ENCODE measurements at places on chromosomes 2 and 18.

GRCh38 chr2:134640494-134640893 is 78.3 kb downstream of the TMEM163 start:
- no peak for DNase-seq

DNA sequence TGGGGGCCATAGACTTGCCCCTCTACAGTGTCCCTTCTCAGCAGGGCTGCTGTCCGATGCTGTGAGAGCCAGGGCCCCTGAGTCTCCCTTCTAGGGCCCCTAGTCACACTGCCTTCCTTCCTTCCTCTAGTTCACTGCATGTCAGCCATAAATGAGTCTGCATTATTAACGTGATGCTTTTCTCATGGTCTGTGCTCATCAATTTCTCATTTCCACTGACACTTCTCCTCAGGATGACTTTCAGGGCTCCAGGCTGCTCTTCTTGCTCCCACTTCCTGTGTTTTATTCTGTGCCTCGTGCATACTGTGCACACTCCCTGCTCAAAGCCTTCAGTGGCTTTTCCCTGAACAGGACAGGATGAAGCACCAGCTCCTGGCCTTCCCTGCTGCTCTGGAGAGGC is 146.5 kb downstream of the FAM210A start:
- DNase-seq = no peak

DNA sequence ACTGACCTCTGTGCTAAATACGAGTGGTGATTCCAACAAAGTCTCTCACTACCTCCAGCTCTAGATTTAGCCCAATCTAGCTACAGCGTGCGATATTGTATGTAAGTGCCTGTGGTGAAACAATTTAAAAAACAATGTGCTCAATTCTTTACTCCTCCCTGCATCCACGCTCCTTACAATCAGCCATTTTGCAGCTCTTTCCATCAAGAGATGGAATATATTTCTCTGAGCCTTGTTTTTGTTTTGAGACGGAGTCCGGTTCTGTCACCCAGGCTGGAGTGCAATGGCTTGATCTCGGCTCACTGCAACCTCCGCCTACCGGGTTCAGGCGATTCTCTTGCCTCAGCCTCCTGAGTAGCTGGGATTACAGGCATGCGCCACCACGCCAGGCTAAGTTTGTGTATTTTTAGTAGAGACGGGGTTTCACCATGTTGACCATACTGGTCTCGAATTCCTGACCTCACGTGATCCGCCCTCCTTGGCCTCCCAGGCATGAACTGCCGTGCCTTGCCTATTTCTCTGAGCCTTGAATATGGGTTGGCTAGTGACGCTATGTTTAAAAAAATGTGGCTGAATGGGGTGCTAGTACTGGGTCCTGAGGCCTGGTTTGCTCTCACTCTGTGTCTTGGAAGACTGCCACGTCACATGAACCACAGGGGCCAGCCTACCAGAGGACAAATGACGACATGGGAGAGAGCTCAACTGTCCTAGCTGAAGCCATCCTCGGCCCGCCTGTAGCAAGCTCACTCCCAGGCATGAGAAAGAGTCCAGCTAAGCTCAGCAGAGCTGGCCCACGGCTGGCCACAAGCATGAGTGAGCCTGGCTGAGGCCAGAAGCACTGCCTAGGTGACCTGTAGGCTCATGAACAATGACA is 14.8 kb downstream of the WDFY1 start:
- no peak for DNase-seq

GRCh38 chr2:152031747-152032306 is 67.0 kb downstream of the CACNB4 start:
- DNase-seq = no peak

DNA sequence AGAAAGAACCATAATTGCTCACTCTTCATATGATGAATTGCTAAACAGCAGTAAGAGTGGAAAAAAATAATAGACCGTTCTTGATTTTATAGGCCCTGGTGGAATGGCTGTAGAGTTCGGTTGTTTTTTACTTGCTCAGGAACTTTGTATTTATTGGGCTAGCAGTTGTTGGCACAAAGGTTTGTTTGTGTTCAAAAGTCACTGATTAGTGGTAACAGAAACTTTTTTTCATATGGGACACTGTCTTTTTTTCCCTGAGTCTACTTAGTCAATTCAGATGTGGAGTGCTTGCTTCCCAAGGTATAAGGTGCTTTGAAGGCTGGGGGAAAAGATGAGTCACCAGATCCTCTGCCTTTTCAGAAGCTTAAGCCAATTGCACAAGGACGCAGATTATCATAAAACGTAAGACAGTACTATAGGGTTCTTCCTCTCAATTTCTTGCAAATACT is 25.8 kb downstream of the PHLPP1 start:
- no peak for DNase-seq

DNA sequence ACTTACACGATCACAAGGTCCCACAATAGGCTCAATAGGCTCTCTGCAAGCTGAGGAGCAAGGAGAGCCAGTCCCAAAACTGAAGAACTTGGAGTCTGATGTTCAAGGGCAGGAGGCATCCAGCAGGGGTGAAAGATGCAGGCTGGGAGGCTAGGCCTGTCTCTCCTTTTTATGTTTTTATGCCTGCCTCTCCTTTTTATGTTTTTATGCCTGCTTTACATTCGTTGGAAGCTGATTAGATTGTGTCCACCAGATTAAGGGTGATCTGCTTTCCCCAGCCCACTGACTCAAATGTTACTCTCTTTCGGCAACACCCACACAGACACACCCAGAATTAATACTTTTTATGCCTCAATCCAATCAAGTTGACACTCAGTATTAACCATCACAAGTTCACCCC is 9.9 kb upstream of the GYPC start:
- DNase-seq = no peak

DNA sequence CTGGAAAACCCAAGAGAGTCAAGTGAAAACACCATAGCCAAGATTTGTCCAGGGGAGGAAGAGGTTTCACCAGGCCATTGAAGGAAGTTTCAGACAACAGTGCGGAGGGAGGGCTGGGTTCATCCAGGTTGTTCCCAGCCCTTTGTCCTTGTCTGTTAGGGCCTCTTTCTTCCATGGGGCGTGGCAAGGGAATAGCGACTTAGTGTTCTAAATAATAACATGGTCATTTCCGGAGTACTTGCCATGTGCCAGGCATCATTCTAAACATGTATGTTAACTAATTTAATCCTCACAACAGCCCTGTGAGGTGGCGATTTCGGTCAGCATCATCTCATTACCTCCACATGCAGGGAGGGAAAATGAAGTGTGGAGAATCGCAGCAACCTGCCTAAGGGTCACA is 77.3 kb downstream of the TCF7L1 start:
- DNase-seq = no peak

DNA sequence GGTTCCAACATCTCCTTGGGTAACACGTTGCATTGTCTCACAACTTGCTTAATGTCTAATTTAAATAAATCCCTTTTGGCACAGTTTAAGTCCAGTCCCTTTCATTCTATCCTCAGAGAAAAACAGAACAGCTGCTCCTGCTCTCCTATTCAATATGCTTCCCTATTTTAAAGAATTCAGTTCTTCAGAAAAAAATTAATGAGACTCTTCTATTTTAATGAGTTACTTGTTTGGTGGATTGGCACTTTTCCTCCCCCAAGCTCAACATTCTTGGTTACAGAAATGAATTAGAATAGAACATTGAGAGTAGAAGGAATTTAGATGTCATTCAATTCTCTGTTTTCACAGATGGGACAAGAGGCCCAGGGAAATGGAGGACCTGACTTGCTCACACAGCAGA is 116.9 kb upstream of the ATP8B1 start:
- no peak for DNase-seq

- DNase-seq = no peak
Measured at GRCh38 chr18:13574355-13574754, 152.0 kb downstream of the FAM210A start.

- no peak for DNase-seq
Measured at GRCh38 chr2:68767996-68768395, 33.4 kb downstream of the ARHGAP25 start.

GRCh38 chr2:43102366-43103092 is 123.9 kb downstream of the ZFP36L2 start:
- DNase-seq = no peak

- no peak for DNase-seq
Measured at GRCh38 chr18:813172-814071, 1.4 kb upstream of the YES1 start.

- no peak for DNase-seq
Measured at GRCh38 chr2:184875911-184876310, 277.6 kb downstream of the ZNF804A start.

DNA sequence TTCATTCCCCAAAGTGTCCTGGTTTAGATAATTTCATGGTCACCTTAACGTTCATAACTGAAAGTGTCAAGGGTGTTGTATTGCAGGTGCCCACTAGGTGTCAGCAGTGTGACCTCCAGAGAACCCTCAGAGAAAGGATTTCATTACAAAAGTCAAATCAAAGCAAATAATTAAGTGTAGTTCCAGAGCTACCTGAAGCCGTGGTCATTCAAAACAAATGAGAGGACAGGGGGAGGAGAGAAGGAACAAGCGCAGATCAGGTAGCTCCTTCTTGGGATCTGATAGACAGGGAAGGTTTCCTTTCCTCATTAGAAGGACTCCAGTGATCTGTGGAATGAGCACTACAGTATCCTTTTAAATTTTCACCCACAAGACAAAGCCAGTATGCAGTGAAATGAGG is at the start of gene SLC9A4:
TSS of gene SLC9A4 (plus strand) at position 207 of the 400 bp plus-strand sequence. CDS start 534 bp downstream, outside the sequence.
- no peak for DNase-seq

- DNase-seq = no peak
Measured at GRCh38 chr18:50665519-50665918, 105.6 kb downstream of the MAPK4 start.

- DNase-seq = no peak
Measured at GRCh38 chr2:11101430-11101829, 53.8 kb upstream of the SLC66A3 start.

GRCh38 chr2:212421556-212422334 is 116.9 kb downstream of the ERBB4 start:
- DNase-seq = peak; percentile 72

GRCh38 chr2:64327510-64328414 is 126.2 kb upstream of the LGALSL start:
- no peak for DNase-seq

GRCh38 chr2:139424101-139424500 is 643.9 kb upstream of the NXPH2 start:
- no peak for DNase-seq

- DNase-seq = peak; percentile 44
Measured at GRCh38 chr2:219308142-219309101, 779 bp downstream of the PTPRN start.

DNA sequence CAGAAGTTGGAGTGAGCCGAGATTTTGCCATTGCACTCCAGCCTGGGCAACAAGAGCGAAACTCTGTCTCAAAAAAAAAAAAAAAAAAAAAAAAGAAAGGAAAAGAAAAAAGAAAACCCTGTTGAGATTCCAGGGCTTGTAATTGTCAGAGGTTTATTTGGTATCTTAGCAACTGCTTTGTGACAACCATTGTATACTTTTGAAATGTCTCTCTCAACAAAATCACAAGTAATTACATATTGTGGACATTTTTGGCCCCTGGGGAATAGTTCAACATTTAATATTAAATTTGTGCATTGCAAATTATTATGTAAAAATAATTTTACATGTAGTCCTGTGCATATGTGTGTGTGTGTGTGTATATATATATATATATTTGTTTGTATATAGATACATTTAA is 270.8 kb downstream of the GALNT13 start:
- no peak for DNase-seq

- no peak for DNase-seq
Measured at GRCh38 chr2:24125956-24126355, 2.7 kb downstream of the FAM228B start.

DNA sequence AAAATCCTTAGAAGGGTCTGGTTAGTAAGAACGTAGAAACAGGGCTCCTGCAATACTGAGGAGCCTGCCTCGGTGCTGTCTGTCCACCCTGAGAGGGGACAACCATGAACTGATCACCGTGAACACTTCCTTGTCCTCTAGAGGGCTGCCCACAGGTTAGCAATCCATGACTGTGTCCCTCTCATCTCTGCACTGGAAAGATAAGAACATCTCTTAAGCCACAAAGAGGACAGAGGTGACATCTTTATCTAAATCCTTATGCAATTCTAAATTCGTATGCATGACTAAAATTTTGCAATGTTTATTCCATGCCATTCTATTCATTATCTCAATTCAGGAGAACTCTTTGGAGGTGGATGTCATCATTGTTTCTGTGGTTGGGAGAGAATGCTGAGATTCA is 12.8 kb downstream of the EFR3B start:
- no peak for DNase-seq

DNA sequence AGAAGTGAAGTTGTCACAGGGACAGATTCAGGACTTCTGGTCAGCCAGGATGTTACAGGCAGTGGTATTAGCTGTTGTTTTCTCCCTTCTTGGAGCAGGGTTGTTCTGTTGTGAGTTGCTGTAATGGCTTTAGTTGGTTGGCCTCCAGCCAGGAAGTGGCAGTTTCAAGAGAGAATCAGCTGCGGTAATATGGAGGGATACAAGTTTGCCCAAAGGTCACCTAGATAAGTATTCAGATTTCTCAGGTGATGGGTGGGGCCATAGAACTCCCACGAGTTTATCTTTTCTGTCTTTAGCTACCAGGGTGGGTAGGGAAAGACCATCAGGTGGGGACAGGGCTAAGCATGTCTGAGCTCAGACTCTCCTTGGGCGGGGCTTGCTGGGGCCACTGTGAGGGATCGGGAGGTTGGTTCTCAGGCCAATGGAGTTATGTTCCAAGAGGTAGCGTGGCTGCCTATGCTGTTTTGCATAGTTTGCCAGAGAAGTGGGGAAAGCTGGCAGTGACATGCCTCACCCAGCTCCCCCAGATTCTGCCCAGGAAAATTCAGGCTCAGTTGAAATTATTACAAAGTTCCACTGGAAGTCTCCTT is 640.4 kb upstream of the CHAC2 start:
- no peak for DNase-seq

DNA sequence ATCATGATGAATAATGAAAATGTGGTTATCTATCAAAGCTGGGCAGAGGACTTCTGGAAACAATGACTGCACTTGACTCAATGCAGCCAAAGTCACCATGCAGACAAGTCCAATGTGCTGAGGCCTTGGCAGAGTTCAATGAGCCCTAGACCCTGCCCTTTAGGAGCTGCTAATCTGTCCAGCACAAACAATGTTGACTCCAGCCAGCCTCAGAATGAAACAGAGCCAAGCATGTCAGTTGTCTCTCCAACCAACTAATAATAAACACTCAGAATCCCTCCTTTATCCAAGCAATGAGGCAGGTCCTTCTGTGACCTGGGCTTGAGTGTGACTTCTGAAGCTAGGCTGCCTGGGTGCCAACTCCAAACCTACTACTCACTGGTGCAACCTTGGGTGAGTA is 270.6 kb downstream of the BCL11A start:
- no peak for DNase-seq
